Type B pancreatic cell (in vitro differentiated cells): ENCODE measurements at places on chromosomes 12 and 14.

GRCh38 chr14:45065540-45065939 is 18.4 kb upstream of the PRPF39 start:
- no peak for DNase-seq

- no peak for DNase-seq
These were observed 20.8 kb downstream of the CFAP251 start for GRCh38 chr12:121939186-121939585.

DNA sequence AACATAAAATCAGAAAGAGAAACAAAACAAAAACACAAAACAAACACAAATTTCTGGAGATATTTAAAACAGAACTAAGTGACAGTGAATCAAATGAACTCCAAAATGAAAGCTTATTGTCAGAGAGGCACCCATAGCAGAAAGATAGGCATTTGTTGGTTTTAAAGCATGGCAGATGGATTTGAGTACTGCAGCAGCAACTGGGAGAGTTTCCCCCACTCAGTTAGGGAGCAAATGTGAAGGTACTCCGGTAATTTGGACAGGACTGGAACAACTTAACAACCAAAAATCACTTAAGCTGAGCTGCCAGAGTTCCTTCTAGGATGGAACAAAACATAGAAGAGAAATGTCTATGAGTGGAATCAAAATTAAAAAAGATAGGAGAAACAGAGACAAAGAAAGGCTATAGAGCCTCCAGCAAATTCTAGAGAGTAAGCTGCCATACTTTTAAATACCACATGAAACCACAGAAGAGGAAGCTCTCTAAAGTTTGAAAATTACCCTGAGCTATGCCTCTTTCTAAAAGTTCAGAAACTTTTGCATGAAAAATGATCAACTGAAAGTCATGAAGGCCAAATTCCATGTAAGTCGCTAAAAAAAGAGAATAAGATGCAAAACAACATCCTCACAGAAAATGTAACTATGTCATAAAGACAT is 1248.3 kb upstream of the USP15 start:
- no peak for DNase-seq

- no peak for DNase-seq
These were observed 308.1 kb downstream of the AACS start for GRCh38 chr12:125373375-125373774.

GRCh38 chr14:61593330-61593729 is 102.0 kb upstream of the HIF1A start:
- no peak for DNase-seq

DNA sequence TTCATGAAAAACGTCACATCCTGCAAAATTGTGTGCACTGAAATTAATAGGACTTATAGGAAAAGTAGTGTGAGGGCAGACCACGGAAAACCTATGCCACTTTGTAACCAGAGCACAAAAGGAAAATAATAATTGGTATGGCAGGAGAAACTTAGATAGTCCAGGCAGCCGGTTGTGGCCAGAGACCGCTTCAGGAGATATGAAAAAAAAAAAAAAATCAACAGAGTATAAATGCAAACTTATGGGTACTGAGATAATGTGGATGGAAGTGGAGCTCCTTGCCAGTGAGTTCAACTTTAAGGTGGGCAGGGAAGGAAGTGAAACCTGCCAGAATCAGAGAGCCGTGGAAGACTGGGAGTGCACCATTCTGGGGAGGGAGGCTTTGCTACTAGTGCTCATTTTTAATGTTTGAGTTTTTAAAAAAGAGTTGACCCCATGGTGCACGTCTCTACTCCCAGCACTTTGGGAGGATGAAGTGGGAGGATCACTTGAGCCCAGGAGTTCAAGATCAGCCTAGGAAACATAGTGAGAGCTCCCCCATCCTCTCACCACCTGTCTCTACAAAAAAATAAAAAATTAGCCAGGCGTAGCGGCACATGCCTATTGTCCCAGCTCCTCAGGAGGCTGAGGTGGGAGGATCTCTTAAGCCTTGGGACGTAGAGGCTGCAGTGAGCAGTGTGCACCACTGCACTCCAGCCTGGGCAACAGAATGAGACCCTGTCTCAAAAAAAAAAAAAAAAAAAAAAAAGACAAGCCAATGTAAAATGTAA is 34.3 kb upstream of the METAP2 start:
- no peak for DNase-seq
